ENCODE measurements at places on chromosomes 7 and 10. TPM values are rescaled to one million over a fixed set of nuclear protein-coding genes. Genes with fewer than 3 reads are reported as not detected.

GRCh38 chr10:104734433-104734832, 93.3 kb downstream of the SORCS3 start:
- DNase-seq: no peak

DNA sequence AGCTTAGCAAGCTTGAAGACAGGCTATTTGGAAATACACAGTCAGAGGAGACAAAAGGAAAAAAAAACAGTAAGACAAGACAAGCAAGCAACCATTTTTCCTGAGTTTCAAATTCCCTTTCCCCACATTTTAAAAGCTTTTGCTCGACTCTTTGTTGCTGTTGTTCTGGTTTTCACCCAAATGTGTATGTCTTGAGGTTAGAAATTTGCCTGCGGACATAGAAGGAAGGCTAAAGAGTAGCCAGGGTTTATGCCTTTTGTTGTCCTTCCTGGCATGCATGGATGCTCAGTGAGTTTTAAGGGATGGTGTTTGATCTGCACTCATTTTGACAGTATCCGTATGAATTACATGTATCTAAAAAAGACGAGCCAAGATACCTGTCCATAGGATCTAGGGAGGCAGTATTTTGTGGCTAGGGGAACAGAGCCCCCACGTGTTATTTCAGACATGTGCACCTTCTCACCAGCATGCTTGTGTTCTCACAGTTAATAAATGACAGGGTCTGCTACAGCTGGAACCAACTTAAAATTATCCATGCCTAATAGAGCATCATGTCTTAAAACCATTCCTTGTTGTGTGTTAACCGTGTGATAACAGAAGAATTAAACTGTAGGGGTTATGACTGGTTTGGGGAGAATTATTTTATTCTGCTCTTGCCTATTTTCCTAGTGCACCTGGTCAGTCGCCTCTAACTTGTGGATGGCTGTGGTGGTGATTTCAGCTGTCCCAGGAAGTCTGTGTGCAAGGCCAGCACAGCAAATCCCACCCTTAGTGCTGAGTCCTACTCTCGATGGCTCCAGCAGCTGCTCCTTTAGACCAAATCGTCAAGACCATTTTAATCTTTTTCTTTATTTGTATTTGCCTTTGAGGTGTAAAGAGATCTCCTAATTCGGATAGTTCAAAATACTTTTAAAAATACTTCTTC, 9.1 kb downstream of the WIPF3 start:
- DNase-seq: no peak

DNA sequence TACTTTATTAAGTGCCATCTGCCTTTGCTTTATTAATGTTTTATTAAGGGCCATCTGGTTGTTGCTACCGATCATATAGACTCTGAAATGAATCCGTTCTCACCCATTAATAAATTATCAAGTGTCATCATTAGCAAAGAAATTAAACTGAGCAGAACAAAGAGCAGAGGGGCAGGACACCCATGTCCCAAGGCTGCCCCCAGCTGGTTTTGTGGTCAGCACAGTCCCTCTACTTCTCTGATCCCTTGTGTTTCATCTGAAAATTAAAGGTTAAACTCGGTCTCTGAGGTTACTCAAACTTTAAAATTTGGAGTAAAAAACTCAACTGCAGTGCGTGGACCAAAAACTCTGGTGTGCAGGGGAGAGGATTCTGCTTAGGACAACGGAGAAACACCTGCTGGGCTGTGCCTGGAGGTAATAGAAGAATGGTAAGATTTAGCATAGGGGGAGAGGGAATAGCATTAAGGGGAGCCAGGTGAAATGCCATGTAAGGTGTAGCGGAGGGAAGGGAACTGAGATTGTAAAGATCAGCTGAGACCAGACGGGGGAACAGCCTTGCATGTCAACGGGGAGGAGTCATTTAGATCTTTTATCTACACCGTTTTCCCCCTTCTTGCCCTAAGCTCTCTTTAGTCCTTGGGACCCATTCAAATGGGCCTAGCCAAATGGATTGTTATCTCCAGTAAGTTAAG, 10.8 kb upstream of the GSDME start:
- no peak for DNase-seq

GRCh38 chr10:66642217-66642616, 283.6 kb upstream of the LRRTM3 start:
- no peak for DNase-seq

DNA sequence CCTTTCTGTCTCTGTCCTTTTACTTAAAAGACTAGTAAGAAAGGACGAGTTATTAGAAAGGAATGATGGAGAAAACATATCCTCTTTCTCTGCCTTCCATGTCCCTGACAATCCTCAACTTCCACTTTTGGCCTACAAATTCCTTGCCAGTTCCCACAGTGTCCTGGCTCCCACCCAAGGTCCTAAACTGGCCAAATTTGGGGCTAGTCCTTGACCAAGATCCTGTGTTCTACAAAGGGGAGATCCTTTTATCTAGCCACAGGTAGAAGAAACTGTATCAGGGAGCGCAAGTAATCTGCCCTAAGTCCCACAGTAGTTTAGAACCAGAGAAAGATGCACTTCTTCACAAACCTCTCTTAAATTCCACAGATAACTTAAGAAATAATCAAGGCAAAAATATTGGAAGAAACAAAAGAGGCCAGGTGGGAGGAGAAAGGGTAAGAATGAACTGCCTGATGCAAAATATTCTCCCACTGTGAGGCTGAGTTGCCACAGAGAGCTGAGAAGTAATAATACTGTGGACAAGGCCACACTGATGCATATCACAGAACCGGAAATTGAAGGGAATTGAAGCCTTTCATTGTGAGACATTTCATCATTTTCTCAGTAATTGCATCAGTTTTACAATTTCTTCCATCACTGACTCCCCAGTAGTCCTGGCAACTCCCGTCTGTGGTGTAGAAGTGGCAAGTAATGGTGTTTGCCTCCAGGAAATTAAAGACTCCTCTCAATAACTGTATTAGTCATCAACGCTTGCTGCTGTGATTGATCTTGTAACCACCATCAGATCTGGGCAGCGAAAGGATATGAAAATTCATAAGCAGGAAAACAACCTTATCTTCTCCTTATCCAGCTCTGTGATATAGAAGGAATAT, 47.2 kb downstream of the DNAJC12 start:
- no peak for DNase-seq

DNA sequence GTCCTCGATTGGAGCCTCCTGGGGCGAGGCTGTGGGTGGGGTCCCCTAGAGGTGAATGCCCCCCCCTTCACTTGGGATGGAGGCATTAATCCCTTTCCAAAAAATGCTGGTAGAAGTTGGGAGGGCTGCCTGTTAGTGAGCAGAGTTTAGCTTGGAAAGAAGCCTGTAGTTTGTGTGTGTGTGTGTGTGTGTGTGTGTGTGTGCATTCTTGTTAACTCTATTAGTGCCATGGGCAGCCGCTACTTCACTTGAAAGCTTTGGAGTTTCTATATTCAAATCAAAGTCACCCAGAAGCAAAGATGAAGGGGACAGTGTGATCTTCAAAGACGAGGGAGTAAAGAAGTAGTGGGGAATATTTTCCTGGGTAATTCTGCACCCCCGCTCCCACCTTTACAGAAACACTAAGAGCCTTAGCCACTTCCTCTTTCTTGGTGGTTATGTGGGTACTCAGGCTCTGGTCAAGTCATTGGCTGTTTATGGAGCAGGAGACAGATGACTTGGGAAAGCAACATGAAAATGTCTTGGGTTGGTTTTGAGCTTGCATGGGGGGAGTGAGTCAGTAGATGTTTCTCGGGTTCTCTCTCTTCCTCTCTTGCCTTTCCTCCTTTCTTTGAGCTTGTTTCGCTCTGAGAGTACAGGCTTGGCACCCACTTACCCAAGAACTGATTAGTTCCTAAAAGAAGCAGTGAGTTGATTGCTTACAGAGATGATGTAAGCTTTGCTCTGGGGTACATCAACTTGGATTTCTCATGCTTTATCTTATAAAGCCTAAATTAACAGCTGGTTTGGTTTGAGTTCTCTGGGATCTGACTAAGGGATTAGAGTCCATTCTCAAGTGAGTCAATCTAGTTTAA, 35.9 kb downstream of the TCF7L2 start:
- no peak for DNase-seq

DNA sequence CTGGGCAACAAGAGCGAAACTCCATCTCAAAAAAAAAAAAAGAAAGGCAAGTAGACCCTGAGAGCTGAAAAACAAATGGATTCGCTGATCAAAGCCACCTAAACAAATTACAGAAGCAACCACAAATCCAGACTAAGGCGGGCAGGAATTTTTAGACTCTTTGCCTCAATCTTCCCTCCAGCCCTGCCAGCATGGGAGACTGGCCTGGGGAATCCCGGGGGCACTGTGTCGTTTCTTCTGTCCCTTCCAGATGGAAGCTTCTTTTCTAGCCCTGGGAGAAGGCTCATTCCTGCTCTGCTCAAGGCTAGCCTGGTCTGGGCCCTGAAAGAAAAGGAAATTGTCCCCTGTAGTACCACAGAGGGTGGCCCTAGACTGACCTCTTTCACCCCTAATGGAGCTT, 15.6 kb upstream of the SERPINE1 start:
- DNase-seq: no peak

DNA sequence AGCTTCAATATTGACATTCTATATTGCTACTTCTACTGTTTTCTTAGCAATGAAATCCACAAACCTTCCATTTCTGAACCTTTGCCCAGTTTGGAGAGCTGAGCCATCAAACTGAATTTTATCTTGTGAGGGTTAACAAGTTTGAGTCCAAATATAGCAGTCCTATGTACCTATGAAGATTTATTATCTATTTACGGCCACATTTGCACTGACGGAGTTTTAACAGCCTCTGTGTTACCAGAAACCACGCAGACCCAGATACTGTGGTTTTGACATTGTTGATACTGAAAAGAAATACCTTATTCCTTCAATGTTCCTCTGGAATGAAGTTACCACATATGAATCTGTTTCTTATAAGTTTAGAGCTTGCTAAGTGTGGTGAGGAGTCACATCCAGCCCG, 172.6 kb downstream of the FGFR2 start:
- no peak for DNase-seq

- DNase-seq: no peak
Observed at GRCh38 chr10:132162021-132162531, 24.7 kb upstream of the DPYSL4 start.

- no peak for DNase-seq
Observed at GRCh38 chr7:43307522-43307921, 195.1 kb downstream of the HECW1 start.

DNA sequence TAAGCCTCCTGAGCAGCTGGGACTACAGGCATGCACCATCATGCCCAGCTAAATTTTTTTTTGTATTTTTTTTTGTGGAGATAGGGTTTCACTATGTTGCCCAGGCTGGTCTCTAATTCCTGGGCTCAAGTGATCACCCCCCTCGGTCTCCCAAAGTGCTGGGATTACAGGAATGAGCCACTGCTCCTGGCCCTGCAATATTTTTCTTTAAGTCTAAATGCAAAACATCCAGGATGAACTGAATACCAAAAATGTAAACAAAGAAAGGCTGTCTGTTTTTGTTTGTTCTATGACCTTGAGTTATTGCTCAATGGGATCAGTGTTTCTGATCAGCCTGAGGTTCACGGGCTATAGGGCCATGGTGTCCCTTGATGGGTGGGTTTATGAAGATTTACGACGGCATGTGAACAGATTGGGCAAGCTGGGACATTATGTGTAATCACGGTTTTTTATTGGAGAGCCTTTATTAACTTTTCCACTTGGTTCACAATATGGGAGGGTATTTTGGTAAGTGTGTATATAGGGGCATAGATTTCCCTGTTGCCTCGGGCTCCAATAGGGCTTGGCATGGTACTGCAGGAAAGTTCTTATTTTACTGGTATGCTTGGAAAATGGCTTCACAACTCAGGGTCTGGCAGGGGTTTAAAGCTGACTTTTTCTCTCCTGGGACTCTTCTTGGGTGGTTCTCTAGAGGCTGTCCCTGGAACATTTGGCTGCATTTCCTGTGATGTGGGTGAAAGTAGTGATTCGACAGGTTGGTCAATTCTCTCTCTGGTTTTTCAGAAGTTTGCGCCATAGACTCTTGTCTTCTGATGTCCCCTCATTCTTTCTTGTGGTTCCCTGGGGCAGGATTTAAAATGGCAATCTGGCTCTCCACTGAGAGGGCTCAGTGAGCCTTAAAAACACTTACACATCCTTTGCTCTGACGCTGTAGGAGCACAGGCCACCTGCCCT, 41.6 kb downstream of the MRPS33 start:
- no peak for DNase-seq

DNA sequence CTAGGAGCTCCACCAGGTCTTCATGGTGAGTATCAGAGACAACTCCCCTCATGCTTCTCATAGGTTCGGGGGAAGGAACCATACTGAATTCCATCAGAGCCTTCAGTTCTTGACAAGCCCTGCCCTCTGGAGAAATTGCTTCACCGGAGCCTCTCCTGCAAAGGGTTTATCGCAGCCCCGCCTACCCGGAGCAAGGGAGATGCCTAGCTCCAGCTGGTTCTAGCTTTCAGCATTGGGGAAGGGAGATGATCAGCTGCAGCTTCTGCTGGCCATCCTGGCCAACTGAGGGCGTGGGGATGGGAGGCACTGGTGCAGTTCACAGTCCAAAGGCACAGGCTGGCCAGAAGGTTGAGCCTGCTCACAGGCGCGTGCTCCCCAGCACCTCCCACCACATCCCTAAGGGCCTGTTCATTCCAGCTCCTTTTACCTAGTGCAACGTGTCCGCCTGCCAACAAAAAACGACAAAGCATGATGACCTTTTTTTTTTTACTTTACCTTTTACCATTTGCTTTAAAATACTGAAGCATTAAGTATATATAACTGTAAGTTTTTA, 31.2 kb downstream of the LANCL2 start:
- DNase-seq: no peak

GRCh38 chr7:120615703-120616102, 242.2 kb downstream of the TSPAN12 start:
- DNase-seq: no peak

GRCh38 chr10:132158823-132159222, 27.9 kb upstream of the DPYSL4 start:
- no peak for DNase-seq

DNA sequence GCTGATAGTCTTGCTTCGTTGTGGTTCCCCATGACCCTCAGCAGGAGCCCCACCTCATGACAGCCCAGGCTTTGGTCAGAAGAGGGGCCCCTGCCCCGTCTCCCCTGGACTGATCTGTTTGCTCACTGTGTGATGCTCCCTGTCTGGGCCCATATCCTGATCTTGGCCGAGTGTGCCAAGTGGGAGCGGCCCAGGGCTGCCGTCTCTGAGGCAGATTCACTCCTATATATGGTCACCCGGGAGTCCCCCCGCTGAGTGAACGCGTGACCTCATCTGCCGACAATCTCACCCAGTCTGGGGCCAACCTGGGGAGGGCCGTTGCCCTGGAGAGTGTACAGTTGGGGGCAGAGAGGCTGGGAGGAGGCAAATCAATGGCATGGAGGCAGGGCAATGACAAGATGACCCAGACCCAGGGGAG, 34.5 kb downstream of the PPIF start:
- DNase-seq: no peak

GRCh38 chr10:98028168-98028770, 2.2 kb downstream of the CRTAC1 start:
- peak; percentile 74 for DNase-seq

TMEM270 gene
- total RNA-seq: not detected

SPDYE9 gene
- total RNA-seq: not detected

CPA2 gene
- total RNA-seq: 4,381 TPM

THAP5 gene
- total RNA-seq: 12.7 TPM

SAMD9 gene
- total RNA-seq: 5.2 TPM

SEMA4G gene
- 10.5 TPM for total RNA-seq

HTRA1 gene
- 36.6 TPM for total RNA-seq

FAM24B gene
- total RNA-seq: 7.0 TPM

GBX1 gene
- not detected for total RNA-seq

HACD1 gene
- total RNA-seq: 4.9 TPM

STAG3 gene
- not detected for total RNA-seq

NOBOX gene
- not detected for total RNA-seq

NYAP1 gene
- 1.0 TPM for total RNA-seq

Data from body of pancreas (tissue), 4 donors.